ENCODE measurements at places on chromosomes 5 and 9.
A peak's percentile ranks its signal among the peaks of the same experiment; 100 is the strongest.

DNA sequence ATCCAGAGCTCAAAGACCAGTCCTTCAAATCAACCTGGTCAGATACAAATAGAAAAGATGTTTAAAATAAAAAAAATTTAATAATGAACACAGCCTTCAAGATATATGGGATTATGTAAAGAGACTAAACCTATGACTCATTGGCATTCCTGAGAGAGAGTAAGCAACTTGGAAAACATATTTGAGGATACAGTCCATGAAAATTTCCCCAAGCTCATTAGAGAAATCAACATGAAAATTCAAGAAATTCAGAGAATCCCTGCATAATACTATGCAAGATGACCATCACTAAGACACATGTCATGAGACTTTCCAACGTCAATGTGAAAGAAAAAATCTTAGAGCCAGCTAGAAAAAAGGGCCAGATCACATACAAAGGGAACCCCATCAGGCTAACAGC lies 512.9 kb upstream of the PTGER4 start:
- DNase-seq = no peak

DNA sequence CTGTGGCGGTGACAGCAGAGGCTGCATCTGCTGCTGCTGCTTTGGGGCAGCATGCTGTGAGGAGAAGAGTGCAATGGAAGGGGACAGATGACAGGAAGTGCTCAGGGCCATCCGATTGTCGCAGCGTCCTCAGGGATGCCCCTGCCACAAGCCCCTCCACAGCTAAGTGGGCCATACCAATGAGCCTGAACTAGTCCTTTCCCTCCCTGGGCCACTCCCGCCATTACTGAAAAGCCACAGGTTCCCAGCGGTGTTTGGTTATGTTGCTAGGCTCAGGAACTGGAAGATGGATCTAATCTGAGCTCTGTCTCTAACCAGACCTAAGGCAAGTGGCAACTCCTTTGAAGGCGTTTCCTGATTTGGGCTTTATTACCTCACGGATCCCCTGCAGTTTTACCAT lies 109.2 kb downstream of the GAPVD1 start:
- DNase-seq = no peak

DNA sequence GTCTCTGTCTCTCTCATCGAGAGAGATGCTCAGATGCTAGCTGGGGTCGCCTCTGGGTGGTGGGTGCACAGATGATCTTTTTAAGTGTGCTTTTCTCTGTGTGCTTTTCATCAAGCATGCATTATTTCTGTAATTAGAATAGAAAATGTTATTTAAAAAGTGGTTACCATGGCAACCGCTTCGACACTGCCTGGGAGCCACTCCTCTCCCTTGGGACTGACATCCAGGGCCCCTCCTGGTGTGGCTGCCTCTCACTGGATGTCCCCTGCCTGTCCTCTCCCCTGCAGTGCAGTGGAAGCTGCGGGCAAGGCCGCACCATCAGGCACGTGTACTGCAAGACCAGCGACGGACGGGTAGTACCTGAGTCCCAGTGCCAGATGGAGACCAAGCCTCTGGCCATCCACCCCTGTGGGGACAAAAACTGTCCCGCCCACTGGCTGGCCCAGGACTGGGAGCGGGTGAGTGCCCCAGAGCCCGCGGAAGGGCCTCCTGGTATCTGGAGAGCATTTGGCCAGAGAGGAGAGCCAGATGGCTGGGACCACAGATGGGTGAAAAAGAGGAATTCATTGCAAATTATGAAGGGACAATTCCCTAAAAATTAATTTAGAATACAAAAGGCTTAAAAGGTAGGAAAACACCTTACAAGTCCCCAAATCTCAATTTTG lies 34.7 kb downstream of the ADAMTSL2 start:
- DNase-seq = no peak

- no peak for DNase-seq
Measured at GRCh38 chr5:2802693-2803365, 51.4 kb upstream of the IRX2 start.

GRCh38 chr5:181163487-181164075 lies 16.2 kb downstream of the OR2V2 start:
- no peak for DNase-seq

DNA sequence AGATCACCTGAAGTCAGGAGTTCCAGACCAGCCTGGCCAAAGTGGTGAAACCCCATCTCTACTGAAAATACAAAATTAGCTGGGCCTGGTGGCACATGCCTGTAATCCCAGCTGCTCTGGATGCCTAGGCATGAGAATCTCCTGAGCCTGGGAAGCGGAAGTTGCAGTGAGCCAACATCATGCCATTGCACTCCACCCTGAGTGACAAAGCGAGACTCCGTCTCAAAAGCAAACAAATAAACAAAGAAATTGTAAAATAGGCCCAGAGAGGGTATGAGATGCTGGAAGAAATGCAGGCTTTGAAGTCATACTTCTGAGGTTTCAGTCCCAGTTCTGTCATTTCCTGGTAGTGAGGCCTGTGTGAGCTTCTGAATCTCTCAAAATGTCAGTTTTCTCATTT lies 5.3 kb upstream of the ARHGEF37 start:
- DNase-seq = no peak

DNA sequence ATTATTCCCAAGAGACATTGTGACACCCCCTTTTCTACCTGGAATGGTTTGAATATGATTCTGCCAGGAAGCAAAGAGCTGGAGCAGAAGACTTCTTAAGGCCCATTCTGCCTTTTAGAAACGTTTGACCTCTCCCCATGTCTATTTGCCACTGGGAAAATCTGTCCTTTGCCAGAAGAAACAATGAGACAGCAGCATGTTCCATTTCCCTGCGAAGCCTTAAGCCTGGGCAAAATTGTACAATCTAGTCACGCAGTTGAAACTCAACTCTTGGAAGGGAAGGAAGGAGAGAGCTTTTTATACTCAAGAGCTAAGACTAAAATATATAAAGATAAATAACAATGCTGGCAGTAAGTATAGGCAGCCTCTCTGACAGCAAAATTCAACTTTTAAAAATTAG lies 22.1 kb upstream of the SPOCK1 start:
- DNase-seq = no peak

GRCh38 chr5:117623042-117623805 lies 1048.6 kb upstream of the SEMA6A start:
- DNase-seq = no peak

DNA sequence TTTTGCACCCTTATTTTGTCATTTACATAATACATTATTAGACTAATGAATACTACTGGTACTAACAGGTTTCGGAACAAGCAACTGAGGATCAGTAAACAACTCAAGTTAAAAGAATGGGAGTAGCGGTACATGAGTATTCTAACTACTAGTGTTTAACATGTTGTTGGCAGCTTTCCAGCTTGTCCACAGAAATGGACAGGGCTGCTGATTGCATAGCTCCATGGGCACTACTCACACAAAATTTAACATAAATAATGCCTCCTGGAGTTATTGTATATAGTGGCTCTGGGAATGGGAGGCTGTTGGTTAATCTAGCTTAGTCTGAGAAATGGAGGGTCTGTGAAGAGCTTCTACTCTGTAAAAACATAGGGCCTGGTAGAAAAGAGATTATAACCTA lies 6.7 kb downstream of the NCBP1 start:
- no peak for DNase-seq

GRCh38 chr9:11902610-11903009 lies 790.6 kb upstream of the TYRP1 start:
- no peak for DNase-seq

GRCh38 chr5:5164163-5164562 lies 24.0 kb downstream of the ADAMTS16 start:
- no peak for DNase-seq

- DNase-seq = no peak
Measured at GRCh38 chr5:151093476-151093889, 12.6 kb upstream of the TNIP1 start.

DNA sequence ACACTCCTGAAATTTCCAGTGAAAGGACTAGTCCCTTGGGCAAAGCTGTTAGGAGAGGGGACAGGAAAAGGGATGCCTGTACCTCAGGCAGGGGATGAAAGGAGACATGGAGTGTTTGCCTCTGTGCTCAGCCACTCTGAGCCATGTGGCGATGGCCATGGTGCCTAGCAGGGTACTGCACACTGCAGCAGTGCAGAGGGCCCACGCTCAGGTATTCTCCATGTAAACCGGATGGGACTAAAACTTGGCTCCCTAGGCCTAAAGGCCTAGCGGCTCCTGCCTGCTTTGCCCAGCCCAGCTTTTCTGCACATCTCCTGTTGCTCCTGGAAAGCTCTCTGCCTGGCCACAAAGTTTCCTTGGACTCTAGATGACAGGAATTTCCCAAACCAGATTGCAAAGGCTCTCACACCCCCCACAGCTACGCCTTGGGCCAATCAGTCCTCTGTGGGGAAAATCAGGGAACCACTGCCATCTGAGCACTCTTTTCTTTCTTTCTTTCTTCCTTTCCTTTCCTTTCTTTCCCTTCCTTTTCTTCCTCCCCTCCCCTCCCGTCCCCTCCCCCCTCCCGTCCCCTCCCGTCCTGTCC lies 44.3 kb downstream of the HABP4 start:
- no peak for DNase-seq

GRCh38 chr5:167765352-167765751 lies 526.1 kb upstream of the WWC1 start:
- DNase-seq = no peak

DNA sequence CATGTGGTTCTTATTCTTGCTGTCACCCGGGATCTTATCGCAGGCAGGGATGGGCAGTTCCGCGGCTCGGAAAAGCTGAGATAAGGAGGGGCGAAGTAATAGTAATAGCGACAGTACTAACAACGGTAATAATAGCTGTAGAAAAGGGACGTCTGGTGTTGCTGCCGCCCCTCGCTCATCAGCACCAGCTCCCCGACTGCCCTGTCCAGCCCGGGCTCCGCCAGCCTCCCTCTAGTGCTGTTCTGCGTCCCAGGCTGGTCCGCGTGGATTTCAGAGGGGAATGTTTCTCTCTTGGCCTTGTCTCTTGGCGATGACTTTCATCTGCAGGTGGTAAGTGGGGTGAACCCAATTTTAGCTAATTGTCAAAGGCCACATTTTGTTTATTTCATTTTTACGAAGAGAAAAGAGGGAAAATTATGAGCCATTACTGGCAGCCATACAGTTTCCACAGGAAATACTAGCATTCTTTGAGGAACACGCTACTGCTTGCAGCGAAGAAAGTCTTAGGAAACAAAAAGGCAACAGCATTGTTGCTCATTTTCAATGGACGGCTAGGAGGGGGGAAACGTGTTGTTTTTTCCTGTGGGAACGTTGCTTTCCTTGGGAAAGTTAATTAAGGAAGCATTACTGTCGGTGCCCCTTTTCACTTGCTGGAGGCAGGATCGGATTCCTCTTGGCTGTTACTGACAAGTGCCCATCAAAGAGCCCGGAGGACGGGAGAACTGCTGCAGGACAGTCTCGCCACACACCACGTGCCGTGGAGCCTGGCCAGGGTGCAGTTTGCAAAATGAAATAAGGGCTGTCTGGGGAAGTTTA lies 762 bp downstream of the SNCAIP start:
- peak; percentile 63 for DNase-seq

DNA sequence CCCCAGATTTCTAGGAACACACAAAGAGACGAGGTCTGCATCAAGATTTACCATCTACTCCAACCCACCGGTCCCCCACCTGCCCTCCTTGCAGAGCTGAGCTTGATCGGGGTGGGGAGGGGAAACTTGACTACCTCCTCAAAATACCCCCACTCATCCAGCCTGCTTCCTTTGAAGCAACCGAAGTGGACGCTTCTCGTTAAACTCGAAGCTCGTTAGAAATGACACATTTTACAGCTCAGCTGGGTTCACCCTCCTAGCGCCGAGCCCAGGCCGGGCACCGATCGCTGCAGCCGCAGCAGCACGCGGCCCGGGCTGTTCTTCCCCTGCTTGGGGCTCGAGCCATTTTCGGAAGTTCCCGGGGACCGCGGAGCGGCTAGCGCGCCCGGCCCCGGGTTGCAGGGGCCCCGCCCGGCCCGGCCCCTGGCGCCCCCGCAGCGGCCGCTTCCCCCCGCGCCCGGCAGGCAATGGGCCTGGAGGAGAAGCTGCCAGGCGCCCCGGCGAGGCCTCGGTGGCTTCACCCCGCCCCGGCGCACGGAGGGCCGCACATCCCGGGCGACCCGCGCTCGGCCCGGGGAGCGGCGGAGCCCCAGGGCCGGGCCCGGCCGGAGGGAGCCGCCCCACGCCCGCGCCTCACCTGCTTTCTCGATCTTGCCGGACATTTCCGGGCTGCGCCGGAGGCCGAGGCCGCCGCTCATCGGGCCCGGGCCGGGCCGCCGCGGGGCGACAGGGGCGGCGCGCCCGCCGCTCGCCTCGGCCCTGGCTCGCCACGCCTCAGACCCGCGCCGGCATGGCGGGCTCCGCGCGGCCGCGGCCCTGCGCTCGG lies 530 bp downstream of the RAPGEF1 start:
- no peak for DNase-seq

GRCh38 chr5:16787278-16787677 lies 148.8 kb downstream of the MYO10 start:
- DNase-seq = no peak

- DNase-seq = peak; percentile 64
Measured at GRCh38 chr9:21995006-21995665, 545 bp downstream of the CDKN2B-AS1 start.

DNA sequence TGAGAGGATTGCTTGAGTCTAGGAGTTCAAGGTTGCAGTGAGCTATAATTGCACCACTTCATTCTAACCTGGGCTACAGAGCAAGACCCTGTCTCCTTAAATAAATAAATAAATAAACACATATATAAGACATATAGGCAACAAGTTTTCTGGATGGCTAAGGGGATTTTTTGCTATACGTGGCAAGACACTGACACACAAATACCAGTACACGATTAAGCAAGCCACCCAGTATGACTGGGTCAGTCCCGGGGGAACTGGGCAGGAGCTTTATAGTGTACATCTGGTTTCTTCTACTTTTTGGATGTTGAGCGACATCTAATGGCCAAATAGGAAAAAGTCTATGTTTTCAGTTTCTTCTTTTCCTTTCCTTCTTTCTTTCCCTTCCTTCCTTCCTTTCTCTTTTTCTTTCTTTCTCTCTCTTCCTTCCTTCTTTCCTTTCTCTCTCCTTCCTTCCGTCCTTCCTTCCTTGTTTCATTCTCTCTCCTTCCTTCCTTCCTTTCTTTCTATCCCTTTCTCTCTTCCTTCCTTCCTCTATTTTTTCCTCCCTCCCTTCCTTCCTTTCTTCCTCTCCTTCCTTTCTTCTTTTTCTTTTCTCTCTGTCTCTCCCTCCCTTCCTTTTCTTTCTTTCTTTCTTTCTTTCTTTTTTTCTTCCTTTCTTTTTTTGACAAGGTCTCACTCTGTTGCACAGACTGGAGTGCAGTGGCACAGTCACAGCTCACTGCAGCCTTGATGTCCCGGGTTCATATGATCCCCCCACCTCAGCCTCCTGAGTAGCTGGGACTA lies 47.0 kb upstream of the PLIN2 start:
- DNase-seq = peak; percentile 16

Data from endothelial cell (in vitro differentiated cells).